ENCODE measurements at places on chromosomes 1 and 21.

DNA sequence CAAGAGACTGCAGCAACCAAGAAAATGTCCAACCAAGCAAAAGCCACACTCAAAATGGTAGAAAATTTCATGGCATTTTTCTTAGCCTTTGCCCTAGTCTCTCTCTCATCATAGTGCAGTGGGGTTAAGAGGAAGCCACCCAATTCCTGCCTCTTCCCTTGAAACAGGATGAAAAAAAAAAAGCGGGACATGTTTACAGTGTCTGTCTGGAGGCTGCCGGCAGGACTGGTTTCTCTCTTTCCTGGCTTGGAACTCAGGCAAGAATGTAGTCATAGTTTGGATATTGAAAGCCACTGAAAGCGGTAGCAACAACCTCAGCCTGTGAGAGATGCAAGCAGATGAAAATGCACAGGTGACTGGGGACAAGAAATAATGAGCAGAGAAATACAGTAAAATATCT is 13.3 kb upstream of the TNFSF18 start:
- no peak for DNase-seq

DNA sequence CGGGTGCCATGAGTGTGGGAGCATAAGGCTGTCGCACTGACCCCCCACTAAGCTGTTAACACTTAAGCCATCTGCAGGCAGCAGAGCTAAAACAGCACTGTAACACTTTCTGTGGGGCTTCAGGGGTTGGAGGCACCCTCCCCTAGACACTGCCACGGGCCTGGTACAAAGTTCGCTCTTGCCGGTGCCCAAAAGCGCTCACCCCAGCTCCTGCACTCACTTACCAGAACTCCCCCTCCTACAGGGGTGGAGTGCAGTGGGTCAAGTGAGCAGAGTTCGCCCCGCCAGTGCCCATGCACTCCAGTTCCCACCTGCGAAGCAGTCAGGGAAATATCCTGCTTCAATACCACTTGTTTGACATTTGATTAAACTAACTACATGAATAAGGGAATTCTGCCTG is 46.3 kb upstream of the CFAP298 start:
- no peak for DNase-seq

GRCh38 chr1:161119092-161119903 is 1.4 kb downstream of the NIT1 start:
- DNase-seq, result no peak

DNA sequence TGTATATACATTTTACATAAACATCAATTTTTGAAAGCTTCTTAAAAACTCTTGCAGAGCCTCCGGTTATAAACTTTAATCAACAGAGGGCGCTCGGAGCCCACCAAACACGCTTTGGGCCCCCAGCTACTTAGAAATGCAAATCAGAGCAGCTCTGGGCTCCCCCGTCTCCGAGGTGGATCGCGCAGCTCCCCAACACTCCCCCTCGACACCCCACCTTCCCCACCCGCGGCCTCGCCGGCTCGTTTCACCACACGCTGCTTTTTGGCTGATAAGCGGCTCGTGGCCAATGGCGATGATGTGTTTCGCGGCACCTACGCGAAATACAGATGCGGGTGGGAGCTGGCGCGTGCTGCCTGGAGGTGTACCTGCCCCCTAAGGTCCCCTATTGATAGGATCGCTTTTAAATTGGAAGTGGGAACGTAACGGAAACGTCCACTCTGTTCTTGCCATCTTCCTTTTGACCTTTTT is 1.7 kb upstream of the KIF26B start:
- DNase-seq, result peak; percentile 83

DNA sequence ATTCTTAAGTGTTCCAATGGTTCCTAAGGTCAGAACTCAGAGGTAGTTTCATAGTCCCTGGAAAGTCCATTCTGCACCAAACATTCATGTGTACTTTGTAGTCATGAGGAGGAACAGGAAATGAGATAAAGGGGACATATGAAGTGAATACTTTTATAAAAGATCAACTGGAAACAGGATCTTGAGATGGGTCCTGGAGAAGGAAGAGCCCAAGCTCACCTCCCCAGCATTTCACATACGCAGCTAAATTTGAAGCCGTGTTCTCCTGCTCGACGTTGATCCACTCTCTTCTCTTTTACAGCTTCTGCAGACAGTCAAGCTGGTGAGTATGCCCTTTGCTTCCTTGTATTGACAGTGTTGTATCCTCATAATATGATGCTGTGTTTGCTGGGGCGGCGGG is 429 bp downstream of the FCGR2A start:
- DNase-seq, result no peak

- peak; percentile 82 for DNase-seq
These were observed 12.1 kb upstream of the TSPEAR start for GRCh38 chr21:44723177-44724131.

DNA sequence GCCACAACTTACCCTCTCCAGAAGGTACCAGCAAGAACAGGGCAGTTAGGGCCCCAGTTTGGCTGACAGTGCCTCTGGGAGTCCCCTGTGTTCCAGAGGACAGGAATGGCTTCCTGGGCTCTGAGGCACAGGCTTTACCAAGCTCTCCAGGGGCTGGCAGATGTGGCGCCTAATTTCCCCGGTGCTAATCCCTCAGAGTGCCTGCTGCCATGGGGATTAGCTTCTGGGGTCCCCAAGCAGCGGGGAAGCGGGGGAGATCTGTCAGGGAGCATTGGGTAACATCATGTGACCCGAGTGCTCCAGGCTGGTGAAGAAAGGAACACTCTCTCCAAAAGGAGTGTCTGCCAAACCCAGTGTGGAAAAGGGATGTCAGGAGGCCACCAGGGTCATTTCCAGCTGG is at the start of gene LACTBL1:
Gene LACTBL1, minus strand, starts transcription at position 107 of the 400 bp plus-strand sequence. CDS start 550 bp downstream, outside the sequence.
- DNase-seq, result no peak

GRCh38 chr1:203528976-203529835 is 35.3 kb downstream of the OPTC start:
- DNase-seq, result no peak

DNA sequence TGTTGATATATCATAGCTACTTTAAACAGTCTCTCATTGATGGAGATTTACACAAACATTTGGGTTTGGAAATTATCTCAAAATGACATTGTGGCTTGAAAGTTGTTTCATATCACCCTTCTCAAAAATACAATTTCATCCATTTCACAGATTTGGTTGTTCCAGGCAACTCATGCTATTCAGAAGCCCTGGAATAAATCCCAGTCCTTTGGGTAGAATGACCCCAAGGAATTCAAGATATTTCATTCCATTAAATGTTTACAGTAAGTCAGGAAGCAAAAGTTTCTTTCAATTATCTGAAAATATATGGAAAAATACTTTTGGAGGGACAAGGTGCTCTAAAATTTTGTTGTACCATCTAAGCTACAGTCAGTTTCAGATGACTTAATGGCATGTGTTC is 27.1 kb downstream of the MPZL1 start:
- no peak for DNase-seq

GRCh38 chr1:88800382-88801051 is 90.8 kb downstream of the GTF2B start:
- no peak for DNase-seq

- peak; percentile 32 for DNase-seq
These were observed 1.4 kb downstream of the GPR161 start for GRCh38 chr1:168135116-168135920.

DNA sequence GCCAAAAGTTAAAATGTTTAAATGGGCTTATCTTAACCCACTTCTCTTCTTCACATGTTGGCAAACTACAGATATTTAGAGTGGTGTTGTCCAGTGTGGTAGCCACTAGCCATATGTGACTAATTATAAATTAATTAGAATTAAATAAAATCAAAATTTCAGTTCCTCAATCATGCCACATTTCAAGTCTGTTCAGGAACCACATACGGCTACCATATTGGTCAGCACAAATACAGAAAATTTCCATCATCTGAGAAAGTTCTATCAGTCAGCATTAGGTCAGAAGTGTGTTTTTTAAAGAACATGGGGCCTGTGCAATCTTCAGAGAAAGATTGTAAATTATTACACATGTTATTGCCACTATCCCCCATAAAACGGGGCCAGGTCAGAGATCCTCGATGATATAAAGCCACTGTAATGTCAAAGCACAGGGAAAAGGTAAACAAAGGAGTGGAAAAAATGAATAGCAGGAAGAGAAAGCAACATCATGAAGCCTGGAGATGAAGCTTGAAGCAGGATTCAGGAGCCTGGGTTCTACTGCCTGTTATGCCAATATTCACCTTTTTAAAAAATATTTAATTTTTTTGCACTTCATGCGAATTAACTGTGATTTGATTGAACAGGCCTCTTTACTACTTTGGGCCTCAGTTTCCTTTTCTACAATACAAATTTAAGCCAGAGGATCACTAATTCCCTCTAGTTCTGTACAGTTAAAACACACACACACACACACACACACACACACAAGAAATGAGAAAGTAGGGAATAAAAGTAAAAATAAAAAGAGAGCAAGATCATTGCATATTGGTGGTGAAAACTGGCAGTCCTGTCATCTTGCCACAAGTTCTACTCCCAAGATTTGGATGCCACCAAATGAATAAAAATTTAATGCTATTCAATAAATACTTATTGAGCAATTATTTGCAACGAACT is 2.3 kb downstream of the RSBN1 start:
- DNase-seq, result peak; percentile 9
